ENCODE measurements at places on chromosomes 3 and 15. TPM values are rescaled to one million over a fixed set of nuclear protein-coding genes. Genes with fewer than 3 reads are reported as not detected.
A peak's percentile ranks its signal among the peaks of the same experiment; 100 is the strongest.

DNA sequence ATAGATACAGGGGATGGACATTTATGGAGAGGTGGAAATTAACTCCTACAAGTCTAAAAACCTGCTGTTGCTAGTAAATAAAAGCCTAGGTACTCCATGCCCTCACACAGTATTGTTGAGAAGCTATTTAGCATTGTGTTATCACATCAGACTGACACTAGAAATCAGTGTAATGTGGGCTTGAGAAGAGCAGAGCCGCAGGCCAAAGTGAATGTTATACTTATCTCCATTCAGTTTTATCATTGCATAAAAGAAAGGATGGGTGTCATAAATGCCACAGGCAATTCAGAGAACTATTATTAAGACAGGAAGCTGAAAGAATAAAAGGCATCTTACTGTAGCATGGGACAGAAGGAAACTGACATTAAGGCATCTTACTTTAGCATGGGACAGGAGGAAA lies 13.7 kb upstream of the ISLR start:
- no peak overlapping the region for H3K27ac ChIP-seq
- H3K4me3 ChIP-seq: no peak overlapping the region
- H3K4me1 ChIP-seq: peaks cover 1% of the 10 kb centered on the region
- no peaks in the 10 kb centered on the region for H3K27me3 ChIP-seq

GRCh38 chr3:67635257-67635656 lies 19.2 kb downstream of the SUCLG2 start:
- H3K27me3 ChIP-seq: no peaks in the 10 kb centered on the region
- no peak overlapping the region for H3K4me3 ChIP-seq
- no peaks in the 10 kb centered on the region for H3K36me3 ChIP-seq

DNA sequence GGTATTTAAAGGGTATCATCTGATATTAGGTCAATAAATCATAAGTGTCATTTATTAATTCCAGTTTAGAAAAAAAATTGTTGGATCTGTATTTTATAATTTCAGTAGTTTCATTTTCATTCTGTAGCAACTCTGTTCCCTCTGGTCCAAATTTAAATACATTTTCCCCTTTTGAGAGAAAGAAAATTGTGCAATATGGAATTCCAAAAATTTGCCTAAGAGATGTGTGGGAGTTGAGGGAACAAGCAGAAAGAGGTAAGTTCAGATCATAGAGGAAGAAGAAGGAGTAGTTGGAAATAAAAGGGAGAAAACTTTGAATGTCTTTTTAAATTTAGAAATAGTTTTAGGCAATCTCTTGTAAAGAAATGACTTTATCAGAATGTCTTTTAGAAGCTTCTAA lies 48.9 kb upstream of the MME start:
- H3K4me1 ChIP-seq: no peaks in the 10 kb centered on the region
- H3K27me3 ChIP-seq: no peaks in the 10 kb centered on the region
- no peaks in the 10 kb centered on the region for H3K36me3 ChIP-seq
- no peak overlapping the region for H3K4me3 ChIP-seq

PLSCR5 gene
- not detected for total RNA-seq

- no peak overlapping the region for H3K4me3 ChIP-seq
- no peaks in the 10 kb centered on the region for H3K27me3 ChIP-seq
- no peaks in the 10 kb centered on the region for H3K36me3 ChIP-seq
- DNase-seq: no peak
- H3K27ac ChIP-seq: no peak overlapping the region
Observed at GRCh38 chr3:33312361-33312760, 35.1 kb downstream of the FBXL2 start.

GPR87 gene
- total RNA-seq: 0.23 TPM

- no peaks in the 10 kb centered on the region for H3K36me3 ChIP-seq
- DNase-seq: no peak
- no peak overlapping the region for H3K27ac ChIP-seq
- H3K27me3 ChIP-seq: no peaks in the 10 kb centered on the region
Observed at GRCh38 chr3:23002151-23002550, 201.0 kb upstream of the UBE2E2 start.

RHOV gene
- not detected for total RNA-seq

CSPG4 gene
- total RNA-seq: 6.8 TPM

DNA sequence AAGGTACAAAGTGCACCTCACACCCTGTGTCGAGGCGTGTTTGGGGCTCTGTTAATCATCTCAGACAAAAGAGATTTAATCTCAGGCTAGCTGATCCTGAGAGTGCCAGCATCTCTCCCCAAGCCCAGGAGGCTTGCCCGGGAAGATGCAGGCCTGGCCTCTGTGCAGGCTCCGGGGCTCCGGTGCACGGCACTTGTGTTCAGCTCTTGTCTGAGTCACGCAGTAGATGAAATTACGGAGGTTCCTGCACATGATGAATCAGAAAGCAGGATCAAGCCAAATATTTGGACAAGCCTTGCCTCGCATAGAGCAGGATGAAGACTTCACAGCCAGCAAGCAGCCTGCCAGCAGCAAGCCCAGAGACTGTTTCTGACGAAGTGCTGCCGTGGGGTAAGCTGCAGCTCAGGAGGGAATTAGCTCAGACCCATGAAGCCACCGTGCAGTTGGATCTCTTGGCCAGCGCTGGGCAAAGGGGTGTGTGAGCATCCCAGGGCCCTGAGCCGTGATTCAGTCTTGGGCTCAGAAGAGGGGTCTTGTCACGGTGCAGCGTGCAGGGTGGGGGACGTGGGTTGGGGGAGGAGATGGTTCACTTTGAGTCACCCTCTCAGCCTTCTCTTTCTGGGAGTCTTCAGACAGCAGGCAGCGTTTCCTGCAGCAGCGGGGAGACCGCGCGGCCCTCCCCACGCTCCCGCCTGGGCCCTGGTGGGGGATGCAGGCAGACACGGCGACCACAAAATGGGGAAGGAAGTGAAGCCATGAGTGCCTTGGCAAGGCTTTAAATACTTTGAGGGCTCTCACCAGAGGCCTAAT lies 89.2 kb upstream of the MEF2A start:
- peaks cover 3% of the 10 kb centered on the region for H3K4me1 ChIP-seq
- no peak overlapping the region for H3K4me3 ChIP-seq
- H3K27me3 ChIP-seq: no peaks in the 10 kb centered on the region
- H3K27ac ChIP-seq: no peak overlapping the region
- no peaks in the 10 kb centered on the region for H3K36me3 ChIP-seq
- no peak for DNase-seq

GRCh38 chr3:45610119-45610518 lies 15.6 kb downstream of the LIMD1 start:
- H3K27me3 ChIP-seq: no peaks in the 10 kb centered on the region
- no peaks in the 10 kb centered on the region for H3K36me3 ChIP-seq
- H3K4me1 ChIP-seq: peaks cover 21% of the 10 kb centered on the region
- H3K4me3 ChIP-seq: no peak overlapping the region
- no peak for DNase-seq
- no peak overlapping the region for H3K27ac ChIP-seq

- no peaks in the 10 kb centered on the region for H3K4me1 ChIP-seq
- H3K36me3 ChIP-seq: no peaks in the 10 kb centered on the region
- no peak overlapping the region for H3K27ac ChIP-seq
Observed at GRCh38 chr3:127221037-127221436, 28.1 kb downstream of the PRR23E start.

DNA sequence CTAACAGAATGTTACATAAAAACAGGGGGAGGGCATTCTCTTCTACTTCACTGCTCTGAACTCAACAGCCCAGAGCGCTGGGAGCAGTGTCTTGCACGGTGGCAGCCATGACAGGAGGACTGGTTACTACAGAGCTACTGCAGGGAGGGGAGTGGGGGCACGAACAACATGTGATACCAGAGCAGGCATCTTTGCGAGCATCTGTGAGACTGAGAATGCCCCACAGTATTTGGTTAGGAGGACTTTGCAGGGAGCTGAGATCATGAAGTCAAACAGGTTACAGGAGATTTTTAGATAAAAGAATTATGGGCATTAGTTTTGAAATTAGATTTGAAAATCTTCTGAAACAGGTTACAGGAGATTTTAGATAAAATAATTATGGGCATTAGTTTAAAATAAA lies 58.8 kb upstream of the GOLGA8B start:
- no peak for DNase-seq
- H3K27ac ChIP-seq: no peak overlapping the region
- no peaks in the 10 kb centered on the region for H3K36me3 ChIP-seq
- H3K4me1 ChIP-seq: no peaks in the 10 kb centered on the region

DNA sequence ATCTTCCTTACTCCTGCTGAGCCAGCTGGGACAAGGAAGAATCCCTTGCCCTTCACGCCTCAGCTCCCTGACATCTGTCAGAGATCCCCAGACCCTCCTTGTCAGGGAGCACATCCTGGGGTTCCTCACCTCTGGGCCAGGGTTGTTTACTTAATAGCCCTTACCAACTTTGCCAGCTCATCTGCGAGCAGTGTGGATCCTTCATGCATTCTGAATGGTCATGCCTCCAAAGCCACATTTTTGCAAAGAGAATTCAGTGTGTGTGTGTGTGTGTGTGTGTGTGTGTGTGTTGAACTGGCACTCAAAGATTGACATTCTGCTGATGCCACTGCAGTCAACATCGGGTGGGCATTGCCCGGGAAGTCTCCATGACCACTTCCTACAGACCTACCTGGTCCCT lies 112.6 kb downstream of the SLC49A4 start:
- no peaks in the 10 kb centered on the region for H3K27me3 ChIP-seq
- no peak overlapping the region for H3K27ac ChIP-seq
- DNase-seq: no peak
- no peak overlapping the region for H3K4me3 ChIP-seq
- no peaks in the 10 kb centered on the region for H3K4me1 ChIP-seq
- H3K36me3 ChIP-seq: no peaks in the 10 kb centered on the region

DNA sequence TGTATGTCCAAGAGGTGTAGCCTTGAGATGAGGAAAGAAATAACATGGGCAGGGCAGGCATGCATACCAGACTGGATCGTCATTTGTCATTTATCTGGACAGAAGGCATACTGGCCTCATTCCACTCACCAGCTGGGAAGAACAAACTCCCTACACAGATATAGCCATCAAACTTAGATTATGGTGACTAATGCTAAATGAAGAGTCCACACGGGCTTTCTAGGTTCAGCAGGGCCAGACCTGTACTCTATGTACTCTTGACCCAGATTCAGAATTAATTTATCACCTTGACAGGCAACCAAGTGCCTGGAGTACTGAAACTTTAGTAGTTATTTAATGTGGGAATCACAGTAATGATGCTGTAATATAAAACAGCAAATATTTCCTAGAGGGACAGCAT lies 164.3 kb upstream of the IL12A start:
- no peak overlapping the region for H3K27ac ChIP-seq
- DNase-seq: no peak

DNA sequence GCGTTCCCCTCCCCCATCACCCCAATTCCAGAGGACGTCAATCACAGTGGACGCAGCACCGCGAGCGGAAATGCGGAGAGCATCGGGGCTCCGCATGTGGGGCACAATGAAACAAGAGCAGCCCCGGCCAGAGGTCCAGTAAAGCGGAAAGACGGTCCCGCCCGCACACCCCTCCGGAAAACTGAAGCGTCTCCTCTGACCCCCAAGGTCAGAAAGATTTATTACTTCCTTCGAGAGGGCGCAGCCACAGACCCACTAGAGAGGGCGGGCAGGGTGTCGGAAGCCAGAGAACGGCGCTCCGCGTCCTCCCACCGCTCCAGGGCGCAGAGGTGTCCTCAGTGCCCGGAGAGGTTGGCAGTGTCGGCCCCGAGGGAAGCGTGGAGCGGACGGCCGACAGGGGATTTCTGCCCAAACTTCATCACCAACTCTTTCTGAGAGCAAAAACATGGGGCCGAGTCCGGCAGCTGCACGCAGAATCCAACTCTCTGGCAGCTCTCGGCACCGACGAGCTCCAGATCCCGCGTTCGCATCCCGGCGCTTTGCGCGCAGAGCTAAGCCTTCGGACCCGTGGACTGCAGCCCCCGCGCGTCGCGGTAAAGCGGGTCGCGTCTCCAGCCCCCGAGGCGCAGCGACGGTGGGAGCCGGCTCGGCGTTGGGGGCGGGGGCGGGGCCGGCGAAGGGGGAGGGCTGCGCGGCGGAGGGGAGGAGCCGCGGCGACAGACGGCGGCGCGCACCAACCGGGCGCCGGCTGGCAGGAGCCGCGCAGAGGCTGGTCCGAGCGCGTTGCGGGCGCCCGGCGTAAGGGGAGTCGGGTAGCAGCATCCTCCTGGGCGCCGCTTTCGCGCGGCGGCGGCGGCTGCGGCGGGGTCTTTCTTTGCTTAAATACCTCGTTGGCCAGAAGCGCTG lies at the start of gene CHST2:
CHST2 (plus strand) TSS at position 763 of the 906 bp plus-strand sequence. CDS start 1,046 bp downstream, outside the sequence.
- H3K27ac ChIP-seq: peak within 1 kb of the TSS; percentile 55
- no peaks in the 10 kb centered on the region for H3K4me1 ChIP-seq
- H3K36me3 ChIP-seq: no peaks in the 10 kb centered on the region
- H3K27me3 ChIP-seq: no peaks in the 10 kb centered on the region

DNA sequence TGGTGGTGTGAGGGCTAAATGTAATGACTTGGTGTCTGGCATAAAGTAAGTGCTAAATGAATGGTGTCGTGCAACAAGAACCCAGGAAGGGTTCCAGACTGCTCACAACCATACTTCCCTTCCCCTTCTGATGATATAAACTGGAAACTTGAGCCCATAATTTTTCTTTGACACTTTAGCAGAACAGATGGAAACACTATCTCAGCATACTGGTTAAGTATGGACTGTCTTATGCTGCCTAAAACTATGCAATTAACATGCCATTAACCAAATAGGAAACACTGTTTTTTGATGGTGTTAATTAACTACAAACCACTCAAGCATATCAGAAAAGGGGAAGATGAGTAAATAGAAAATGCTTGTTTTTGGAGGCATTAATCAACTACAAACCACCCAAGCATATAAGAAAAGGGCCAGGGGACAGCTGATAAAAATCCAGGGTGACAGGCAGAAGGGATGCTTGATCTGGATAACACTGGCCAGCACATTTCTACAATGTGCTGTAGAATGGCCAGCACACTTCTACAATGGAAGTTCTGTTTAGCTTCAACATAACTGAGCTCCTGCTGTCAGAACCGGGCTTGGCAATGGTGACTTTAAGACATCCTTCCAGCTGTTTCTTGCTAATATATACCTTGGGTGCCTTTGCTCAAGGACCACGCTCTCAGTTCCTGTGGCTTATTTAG lies 85.5 kb upstream of the FAM3D start:
- no peak overlapping the region for H3K27ac ChIP-seq
- no peaks in the 10 kb centered on the region for H3K4me1 ChIP-seq
- no peak for DNase-seq
- no peaks in the 10 kb centered on the region for H3K36me3 ChIP-seq

ISG20 gene
- 34.7 TPM for total RNA-seq

- H3K4me3 ChIP-seq: no peak overlapping the region
- no peaks in the 10 kb centered on the region for H3K36me3 ChIP-seq
- no peak overlapping the region for H3K27ac ChIP-seq
- H3K4me1 ChIP-seq: no peaks in the 10 kb centered on the region
- H3K27me3 ChIP-seq: no peaks in the 10 kb centered on the region
Observed at GRCh38 chr3:69144631-69145245, 22.3 kb upstream of the LMOD3 start.

DNA sequence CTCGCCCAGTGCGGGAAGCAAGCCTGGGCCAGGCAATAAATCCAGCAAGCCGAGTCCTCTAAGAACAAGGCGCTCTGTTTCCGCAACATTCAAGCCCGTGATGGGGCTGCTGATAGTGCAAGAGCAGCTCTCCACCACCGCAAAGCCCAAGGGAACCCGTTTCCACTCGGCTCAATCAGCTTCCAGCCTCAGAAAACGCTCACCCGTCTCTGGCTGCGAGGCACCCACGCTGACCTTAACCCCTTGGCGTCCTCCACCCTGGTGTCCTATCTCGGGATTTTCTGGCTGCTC lies 17.8 kb downstream of the SPATA12 start:
- H3K27ac ChIP-seq: no peak overlapping the region
- H3K4me1 ChIP-seq: peaks cover 5% of the 10 kb centered on the region
- peak overlapping the region; percentile 64 for H3K4me3 ChIP-seq
- no peaks in the 10 kb centered on the region for H3K36me3 ChIP-seq
- H3K27me3 ChIP-seq: no peaks in the 10 kb centered on the region
